ENCODE measurements at places on chromosomes 13 and 19.

- no peak for DNase-seq
Observed at GRCh38 chr19:8352134-8352827, 9.2 kb upstream of the KANK3 start.

DNA sequence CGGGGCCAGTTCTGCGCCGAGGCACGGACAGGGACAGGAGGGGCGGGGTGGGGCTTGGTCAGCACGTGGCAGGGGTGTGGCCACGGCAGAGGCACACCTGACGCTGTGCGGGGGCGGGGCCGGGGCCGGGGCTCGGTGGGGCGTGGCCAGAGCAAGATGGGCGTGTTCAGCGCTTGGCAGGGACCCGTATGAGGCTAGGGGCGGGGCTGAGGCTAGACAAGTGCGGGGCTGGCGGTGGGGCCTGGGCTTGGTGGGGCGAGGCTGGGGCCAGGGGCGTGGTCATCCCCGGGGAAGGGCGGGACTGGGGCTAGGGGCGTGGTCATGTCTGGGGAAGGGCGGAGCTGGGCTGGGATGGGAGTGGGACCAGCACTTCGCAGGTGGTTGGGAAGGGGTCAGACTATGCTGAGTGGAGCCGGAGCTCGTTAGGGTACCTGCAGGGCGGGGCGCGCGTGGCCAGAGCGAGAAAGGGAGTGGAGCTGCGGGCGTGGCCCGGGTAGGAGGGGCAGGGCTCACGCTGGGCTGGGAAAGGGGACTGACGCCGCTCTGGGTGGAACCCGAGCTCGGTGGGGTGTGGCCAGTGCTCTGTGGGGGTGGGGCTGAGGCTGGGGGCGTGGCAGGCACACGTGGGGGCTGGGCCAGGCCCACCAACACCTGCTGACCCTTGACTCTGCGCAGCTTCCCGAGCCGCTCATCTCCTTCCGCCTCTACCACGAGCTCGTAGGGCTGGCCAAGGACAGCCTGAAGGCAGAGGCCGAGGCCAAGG lies 12.8 kb downstream of the POLR2E start:
- DNase-seq, result no peak

DNA sequence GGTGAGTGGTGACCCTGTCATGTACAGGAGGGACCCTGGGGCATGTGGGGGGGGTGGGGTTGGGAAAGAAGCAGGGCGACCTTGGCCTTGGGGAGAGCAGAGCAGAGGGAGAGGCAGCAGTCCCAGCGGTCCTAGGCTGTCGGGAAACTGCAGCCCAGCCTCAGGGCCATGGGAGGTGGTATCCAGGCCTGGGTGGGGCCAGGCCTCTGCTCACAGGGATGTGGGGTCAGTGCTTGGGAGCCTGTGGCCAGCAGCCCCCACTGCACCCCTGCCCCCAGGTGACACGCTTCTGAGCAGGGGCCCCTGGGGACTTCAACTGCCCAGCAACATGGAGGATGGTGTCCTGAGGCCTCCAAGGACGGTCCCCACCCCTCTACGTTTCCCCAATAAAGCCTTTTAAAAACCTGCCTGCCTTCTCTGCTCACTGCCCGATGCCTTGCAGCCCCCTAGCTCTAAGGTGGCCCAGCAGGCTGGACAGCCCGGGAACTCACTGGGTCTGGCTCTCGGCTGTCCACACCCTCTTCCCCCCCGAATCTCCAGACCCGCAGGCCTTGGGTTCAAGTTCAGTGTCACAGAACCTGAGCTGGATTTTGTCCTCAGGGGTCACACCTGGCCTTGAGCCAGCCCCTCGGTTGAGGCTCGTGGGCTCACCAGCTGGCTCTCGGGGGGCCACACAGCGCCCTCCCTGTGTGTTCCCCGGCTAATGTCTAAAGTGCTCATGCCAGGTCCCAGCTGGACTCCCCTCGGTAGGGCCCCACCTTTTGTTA lies 6.9 kb downstream of the PNKP start:
- no peak for DNase-seq

DNA sequence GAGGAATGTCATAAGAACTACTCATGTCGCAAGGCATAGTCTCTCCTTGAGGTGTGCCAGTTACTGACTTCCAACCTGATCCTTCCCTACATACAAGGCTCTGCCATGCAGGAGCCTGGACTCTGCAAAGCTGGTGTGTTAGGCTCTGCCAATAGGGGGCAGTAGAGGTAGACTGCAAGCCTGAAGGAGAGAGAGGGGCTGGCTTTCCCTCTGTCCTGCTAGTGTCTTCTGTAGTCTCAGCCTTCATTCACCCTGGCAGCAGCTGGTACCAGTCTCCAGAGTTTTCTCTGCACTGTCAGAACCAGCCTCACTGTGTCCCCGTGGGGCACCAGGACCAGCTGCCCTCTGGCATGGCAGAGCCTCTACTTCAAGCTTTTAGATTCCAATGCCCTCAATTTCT lies 14.5 kb downstream of the SHISA2 start:
- no peak for DNase-seq

DNA sequence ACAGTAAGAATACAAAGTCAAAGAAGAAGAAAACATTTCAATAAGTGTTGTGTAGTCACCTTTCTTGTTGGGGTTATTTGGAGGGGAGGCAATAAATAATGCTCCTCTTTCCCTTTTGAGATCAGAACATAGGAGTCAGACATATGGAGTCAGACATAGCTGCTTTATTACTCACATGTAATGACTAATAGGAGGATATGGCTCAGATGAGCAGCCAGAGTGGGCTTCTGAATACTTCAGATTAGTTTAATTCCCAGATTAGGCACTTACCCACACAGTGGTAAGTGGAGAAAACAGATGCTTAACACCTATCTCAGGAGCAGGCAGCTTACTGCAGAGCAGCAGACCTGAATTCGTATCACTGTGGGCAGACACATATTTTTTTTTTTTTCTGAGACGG lies 31.7 kb upstream of the C1QTNF9B start:
- no peak for DNase-seq

DNA sequence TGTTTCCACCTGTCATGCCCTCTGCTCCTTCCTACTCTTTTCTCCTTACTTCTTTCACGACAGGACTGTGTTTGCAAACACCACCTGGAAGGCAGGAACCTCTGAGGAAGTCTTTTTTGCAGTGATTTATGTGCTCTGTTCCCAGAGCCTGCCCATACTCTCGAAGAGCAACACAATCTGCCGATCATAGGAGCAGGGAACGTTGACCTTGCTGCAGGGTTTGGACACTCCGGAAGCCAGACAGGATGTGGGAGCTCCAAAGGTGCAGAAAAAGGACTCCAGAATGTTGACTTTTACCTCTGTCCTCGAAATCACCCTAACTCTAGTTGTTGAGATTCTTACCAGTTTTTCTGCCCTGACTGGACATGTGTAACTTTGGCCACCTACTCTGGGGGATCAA lies 8.6 kb upstream of the ZNF181 start:
- no peak for DNase-seq

DNA sequence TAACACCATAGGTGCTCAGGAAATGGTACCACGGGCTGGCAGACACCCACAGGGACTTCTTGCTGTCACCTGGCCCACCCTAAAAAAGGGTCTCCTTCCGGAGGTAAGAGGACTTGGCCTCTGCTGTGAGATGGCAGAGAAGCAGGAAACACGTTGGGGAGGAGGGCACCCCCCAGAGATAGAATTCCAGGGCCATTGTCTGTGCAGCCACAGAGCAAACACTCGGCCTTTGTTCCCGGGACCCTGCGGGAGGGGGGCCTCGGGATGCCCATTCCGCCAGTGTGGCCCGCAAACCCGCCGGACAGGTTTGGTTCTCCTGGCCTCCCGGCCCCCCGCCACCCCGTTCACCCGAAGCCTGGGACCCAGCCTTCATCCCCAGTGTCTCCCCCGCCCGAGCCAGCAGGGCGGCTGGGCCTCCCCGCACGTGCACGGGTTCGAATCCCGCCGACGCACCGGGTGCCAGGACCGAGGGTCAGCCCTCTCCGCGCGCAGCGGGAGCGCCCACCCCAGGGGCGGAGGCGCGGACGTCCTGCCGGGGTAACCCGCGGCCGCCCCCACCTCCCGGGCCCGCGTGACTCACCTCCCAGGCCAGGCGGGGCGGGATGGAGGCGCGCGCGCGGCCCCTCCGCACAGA lies 714 bp downstream of the PLPP2 start:
- no peak for DNase-seq

GRCh38 chr13:48564056-48564455 lies 31.2 kb upstream of the RCBTB2 start:
- no peak for DNase-seq

GRCh38 chr19:1166872-1167573 lies 7.0 kb downstream of the SBNO2 start:
- no peak for DNase-seq

- no peak for DNase-seq
Observed at GRCh38 chr13:52383366-52383765, 22.6 kb downstream of the THSD1 start.

DNA sequence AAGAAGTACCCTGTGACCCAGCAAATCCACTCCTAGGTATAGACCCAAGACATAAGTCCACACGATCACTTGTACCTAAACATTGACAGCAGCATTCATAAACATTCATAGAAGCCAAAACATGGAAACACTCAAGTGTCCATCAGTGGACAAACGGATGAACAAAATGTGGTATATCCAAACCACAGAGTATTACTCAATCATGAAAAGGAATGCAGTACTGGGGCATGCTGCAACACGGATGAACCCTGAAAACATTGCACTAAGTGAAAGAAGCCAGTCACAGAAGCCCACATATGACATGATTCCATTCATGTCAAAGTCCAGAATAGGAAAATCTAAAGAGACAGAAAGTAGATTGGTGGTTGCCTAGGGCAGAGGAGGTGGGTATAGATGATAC lies 22.8 kb upstream of the CCNE1 start:
- DNase-seq, result no peak

GRCh38 chr19:39411081-39411831 lies 1.2 kb upstream of the PLEKHG2 start:
- DNase-seq, result no peak

- peak; percentile 40 for DNase-seq
Observed at GRCh38 chr19:48506138-48506733, 5.4 kb downstream of the LMTK3 start.

DNA sequence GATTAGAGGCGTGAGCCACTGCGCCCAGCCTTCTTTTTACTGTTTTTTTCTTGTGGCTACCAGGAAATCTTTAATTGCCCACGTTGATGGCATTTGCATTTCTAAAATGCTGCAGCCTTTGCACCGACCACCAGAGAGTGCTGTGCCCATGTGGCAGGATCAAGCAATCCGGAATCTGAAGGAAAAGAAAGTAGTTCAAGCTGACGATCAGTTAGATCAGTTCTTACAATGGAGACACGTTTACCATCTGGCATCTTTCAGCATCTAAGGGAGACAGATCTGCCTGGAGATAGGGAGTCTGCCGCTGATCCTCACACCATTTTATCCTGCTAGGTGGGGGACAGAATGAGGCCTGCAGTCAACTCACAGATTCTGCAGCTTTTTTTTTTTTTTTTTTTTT lies 19.9 kb downstream of the TINCR start:
- peak; percentile 48 for DNase-seq

DNA sequence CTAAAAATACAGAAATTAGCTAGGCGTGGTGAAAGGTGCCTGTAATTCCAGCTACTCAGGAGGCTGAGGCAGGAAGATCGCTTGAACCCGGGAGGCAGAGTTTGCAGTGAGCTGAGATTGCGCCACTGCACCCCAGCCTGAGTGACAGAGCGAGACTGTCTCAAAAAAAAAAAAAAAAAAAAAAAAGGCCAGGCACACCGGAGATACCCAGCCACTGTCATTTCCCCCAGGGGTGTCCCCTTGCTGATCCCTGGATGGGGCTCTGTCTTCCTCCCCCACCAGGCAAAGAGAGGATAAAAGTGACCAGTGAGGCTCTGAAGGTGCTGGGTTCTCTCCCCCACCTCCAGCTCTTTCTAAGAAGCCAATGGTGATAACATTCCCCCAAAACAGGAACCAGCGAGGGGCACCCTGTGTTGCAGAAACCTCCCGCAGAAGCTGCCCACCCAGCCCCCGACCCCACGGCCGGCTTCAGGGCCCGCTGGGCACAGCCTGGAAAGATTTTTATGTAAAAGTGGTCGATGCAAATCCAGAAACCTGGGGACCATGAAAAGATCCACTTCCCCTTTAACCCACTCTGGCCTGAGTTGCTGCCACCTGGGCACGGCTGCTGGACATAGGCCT lies 61.4 kb upstream of the KLF2 start:
- no peak for DNase-seq

GRCh38 chr13:26618726-26619125 lies 61.2 kb downstream of the WASF3 start:
- DNase-seq, result no peak

- DNase-seq, result peak; percentile 40
Observed at GRCh38 chr19:13022859-13023636, 27.8 kb downstream of the NFIX start.

DNA sequence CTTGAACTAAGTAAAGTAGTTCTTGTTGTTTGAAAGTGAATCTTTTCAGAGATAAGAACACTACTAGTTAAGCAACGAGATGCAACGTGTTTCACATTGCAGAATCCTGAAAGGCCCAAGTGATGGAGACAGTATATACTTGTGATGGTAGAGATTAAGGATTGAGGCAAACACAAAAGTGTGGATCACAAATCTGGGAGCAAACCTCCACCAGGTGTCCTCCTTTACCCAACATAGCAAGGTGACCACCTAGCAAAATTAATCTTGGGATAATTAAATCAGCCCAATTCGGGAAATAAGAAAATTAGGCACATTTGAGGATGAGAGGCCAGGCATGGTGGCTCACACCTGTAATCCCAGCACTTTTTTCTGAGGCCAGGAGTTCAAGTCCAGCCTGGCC lies 563.9 kb downstream of the DACH1 start:
- no peak for DNase-seq

GRCh38 chr13:111632906-111633305 lies 312.5 kb downstream of the TEX29 start:
- no peak for DNase-seq

DNA sequence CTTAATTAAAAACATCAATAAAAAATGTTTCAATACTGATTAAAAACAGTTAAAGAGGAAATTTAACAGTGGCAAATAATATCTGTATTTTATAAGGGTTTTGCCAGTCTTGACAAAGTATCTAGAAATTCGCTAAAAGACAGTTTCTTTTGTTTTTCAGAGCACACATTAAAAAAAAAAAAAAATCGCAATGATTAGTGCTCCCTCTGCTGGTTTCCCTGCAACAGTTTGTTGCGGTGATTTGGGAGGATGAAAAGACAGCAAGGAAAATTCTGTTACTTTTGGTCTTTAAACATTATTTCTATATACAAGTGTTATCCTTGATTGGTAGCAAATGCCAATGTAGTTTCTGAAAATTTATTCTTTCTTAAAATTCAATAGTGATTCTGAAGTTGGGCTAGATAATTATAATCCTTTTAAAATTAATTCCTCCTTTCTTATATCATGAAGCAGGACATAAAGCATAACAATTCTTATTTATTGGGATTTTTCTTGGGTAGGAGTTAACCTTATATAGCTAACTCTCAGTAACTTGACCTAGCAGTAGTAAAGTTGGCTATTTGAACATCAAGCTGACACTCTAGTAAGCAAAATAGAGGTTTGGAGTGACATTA lies 23.1 kb upstream of the SPRY2 start:
- DNase-seq, result no peak

GRCh38 chr13:43730642-43731041 lies 56.1 kb downstream of the ENOX1 start:
- no peak for DNase-seq

GRCh38 chr13:30666113-30666512 lies 48.4 kb downstream of the USPL1 start:
- DNase-seq, result no peak
